ENCODE measurements at places on chromosomes 3 and 15.

DNA sequence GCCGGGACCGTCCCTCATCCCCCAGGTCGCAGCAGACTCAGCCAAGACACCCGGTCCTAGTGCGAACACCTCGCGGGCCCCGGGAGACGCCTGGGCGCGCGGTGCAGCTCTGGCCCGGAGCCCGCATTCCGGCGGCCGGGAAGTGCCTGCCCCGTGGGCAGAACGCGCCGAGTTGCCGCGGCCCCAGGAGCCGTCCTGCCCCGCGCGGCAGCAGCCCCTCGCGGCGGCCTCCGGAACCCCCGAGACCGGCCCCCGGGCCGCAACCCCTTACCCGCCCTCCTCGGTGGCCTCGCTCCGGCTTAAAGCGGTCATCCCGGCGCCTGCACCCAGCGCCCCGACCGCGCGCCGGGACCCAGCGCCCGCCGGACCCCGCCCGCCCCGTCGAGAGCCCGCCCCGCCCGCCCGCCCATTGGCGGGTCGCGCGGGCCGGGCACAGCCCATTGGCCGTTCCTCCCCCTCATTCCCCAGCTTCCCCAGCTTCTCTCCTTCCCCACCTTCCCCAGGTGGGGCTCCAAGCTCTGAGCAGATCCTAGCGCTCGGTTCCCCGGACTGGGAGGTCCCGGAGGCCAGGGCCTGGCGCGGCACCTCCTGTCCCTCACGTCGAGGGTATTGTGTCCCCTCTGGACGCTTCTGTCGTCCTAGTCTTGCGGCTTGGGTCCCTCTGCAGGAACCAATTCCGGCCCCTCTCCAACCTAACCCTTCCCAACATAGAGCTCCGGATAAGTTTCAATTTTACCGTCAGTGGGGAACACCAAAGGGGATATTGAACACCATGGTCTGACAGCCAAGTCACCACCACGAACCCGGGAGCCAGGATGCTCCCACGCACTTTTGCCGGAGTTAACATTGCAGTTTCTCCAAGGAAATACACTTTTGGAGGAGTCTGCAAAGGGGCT is at the start of gene GRAMD2A:
Gene GRAMD2A (minus strand): TSS at position 328 of the 896 bp plus-strand sequence.
- DNase-seq: peak; percentile 35

DNA sequence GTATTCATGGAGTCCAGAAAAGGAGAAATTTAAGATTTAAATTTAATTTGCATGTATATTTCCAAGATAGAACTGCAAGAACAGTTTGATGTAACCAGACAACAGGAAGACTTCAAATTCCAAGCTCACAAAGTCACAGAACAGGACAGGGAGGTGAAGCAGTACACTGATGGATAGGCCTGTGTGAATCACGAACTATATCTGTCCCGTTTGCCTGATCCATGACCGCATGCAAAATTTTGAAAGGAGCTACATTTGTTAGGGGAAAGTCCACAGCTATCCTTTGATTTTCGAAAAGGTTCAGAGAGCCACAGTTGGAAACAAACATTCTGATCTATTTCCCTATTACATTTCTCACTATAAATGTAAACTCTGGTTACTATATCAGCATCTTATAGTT is 79.5 kb upstream of the SLC12A8 start:
- no peak for DNase-seq

DNA sequence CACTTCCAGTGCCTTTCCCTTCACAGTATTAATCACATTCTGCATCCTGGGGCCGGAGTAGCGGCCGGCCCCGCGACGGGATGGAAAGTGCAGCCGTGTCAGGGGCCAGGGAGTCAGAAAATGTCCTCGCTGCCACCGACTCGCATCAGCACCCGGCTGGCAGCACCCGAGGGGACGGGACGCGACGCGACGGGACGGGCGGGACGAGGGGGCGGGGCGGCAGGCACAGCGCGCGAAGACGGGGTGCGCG is 353 bp downstream of the ATG3 start:
- peak; percentile 70 for DNase-seq

DNA sequence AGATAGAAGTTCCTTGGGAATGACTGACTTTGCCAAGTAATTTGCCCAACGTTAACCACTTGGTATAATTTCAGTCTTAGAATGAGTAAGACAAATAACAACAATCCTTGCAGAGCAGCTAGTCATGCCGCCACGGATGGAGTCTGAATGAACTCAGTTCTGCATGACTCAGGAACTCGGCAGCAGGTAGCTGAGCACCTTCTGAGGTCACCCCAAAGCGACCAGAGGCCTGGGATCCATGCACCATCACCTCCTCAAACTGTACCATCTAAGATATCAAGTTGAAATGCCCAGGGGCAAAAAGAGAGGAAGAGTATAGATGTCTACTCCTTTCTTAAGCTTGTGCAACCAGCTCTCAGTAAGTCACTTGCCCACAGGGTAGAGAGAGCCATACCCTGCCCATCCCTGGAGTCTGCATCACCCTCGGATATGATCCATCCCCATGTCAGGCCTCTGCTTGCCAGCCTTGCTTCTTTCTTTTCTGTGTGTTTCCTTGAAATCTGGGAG is 8.5 kb upstream of the CDCP1 start:
- DNase-seq: no peak

DNA sequence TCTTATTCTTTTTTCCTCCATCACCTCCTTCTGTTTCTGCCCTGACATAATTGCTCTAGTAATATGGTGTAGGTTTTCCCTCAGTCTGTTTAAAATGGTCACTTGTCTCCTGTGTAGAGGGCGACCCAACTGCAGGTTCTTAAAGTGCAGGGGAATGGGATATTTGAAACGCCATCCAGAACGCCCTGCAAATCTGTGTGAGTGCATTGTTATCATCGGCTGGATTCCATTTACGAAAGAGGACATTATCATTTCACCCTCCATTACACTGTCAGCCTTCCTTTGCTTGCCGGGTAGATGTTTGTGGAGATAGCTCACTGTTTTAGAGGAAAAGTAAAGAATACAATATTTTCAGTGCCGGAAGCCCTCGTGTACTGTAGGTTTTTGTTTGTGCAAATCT is 354.0 kb downstream of the LRTM1 start:
- no peak for DNase-seq

GRCh38 chr3:58535531-58536500 is 1.2 kb downstream of the ACOX2 start:
- no peak for DNase-seq

GRCh38 chr15:94206463-94207167 is 24.7 kb upstream of the MCTP2 start:
- DNase-seq: no peak

DNA sequence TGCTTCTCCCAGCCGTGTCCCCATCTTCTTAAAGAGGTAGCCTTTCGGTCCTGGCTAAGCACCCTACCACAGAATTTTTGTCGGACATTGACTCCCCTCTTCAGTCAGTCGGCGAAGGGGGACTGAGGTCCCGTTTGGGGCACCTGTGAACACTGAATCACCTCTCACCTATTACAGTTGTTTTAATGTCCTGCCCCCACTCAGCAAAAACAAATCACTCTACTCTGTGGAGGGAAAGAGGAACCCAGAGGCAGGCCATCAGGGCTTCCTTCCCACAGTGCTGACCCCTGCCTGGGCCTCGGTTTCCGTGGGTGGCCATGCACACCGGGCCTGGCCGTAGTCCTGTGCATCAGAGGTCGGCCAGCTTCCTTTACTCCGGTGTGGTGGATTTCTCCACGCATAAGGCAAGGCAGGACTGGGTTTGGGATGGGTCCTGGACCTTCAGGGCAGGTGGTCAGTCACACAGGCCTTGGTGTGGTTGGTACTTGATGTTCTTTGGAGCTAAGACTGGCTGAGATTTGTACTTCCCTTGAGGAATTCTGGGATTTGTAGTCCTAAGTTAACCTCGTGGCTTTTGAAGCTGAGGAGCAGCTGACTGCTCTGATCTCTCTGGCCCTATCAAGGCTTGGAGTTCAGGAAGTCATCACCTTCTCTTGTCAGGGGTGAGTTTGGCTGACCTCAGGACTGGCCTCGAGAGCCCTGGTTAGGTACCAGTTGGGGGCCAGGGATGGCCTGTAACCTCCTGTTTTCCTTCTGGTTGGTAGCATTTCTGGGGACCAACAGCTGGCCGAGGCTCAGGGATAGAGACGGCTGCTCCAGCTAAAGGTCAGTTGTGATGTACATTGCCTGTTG is 627 bp upstream of the FAM131A start:
- no peak for DNase-seq

DNA sequence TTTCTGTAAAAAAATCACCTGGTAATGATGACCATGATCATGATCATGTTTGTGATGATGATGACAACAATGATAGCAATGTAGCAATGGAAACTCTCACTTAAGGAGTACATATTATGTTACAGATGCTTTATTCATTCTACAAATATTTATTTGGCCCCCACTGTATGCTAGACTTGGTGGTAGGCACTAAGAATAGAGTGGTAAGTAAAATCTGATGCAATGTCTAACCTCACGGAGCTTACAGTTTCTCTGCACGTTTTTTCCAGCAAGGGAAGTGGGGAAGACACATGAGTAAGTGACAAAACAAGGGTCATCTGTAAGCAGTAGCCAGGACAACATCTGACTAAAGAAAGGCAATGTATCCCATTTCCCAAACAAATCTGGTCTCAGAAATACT is 199.4 kb upstream of the MRPL3 start:
- DNase-seq: no peak

DNA sequence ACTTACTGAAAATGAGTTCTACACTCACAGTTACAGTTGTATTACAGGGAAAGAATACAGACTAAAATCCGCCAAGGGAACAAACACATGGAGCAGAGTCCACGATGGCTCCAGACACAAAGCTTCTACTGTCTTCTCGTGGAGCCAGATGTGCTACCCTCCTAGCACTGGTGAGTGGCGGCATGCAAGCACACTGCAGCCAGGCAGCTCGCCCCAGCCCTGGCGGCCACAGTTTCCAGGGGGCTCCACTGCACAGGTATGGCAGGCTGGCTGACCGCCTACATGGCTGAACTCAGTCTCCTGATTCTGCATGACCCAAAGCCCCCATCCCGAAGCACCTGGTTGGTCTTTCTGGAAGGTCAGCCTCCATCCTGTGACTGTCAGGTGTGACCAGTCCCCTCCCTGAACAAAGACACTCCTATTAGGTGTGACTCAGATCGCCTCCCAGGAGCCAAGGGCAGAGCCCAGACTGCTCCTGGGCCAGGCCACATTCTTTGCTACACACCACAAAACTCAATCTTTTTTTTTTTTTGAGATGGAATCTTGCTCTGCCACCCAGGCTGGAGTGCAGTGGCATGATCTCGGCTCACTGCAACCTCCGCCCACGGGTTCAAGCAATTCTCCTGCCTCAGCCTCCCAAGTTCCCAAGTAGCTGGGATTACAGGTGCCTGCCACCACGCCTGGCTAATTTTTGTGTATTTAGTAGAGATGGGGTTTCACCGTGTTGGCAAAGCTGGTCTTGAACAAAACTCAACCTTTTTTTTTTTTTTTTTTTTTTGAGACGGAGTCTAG is 51.5 kb downstream of the CFAP92 start:
- no peak for DNase-seq

Measured in NCI-H1105 (cell line).